ENCODE measurements at places on chromosomes 12 and 14. TPM values are rescaled to one million over a fixed set of nuclear protein-coding genes. Genes with fewer than 3 reads are reported as not detected.

GRCh38 chr12:39672976-39673375 lies 53.4 kb upstream of the ABCD2 start:
- no peaks in the 10 kb centered on the region for H3K27me3 ChIP-seq
- H3K4me1 ChIP-seq, result no peaks in the 10 kb centered on the region
- H3K27ac ChIP-seq, result no peak overlapping the region

DNA sequence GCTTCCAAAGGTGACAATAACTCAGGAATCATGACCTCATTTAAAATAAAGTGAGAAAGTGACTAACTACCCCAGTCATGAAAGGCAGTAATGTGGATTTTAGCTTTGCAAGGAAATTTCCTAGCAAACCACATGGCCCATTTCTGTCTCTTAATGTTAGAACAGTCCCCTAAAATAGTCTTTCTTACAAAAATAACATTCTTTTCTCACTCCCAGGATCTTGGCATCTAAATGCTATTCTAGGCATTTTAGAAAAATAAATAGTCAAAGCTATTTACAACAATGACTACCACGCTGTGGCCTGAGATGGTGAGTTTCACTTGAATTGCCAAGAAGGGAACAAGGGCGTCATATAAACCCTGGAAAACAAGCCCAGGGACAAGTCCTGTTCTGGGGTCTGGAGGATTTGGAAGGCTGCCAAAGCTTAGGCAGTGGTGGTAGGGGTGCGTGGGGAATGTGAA lies 101.2 kb upstream of the CCDC175 start:
- no peak overlapping the region for H3K27ac ChIP-seq
- no peaks in the 10 kb centered on the region for H3K36me3 ChIP-seq
- H3K4me1 ChIP-seq, result no peaks in the 10 kb centered on the region
- H3K27me3 ChIP-seq, result no peaks in the 10 kb centered on the region
- no peak overlapping the region for H3K4me3 ChIP-seq

DNA sequence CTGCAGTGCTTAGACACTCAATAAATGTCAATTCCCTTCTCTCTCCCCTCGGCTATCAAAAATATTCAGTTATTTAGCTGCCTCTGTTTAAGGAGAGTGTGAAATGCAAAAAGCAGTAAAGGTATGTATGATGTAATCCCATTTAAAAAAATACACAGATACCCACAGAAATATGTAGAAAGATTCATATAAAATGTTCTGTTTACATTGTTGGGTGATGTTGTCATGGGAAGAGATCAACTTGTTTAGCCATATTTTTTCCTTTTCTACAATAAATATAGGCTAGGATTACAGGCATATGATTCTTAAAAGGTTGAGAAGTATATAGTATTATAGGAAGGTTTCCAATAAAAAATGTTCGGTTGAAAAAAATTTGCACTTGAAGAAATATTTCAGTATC lies 7.8 kb downstream of the PPP2R3C start:
- peaks cover 43% of the 10 kb centered on the region for H3K36me3 ChIP-seq
- no peaks in the 10 kb centered on the region for H3K4me1 ChIP-seq
- H3K27me3 ChIP-seq, result no peaks in the 10 kb centered on the region
- H3K27ac ChIP-seq, result no peak overlapping the region
- peak overlapping the region; percentile 41 for H3K4me3 ChIP-seq
- DNase-seq, result no peak

GRCh38 chr14:36935976-36936678 lies 236.3 kb downstream of the SLC25A21 start:
- no peak overlapping the region for H3K27ac ChIP-seq
- H3K27me3 ChIP-seq, result no peaks in the 10 kb centered on the region
- DNase-seq, result no peak
- no peak overlapping the region for H3K4me3 ChIP-seq
- no peaks in the 10 kb centered on the region for H3K36me3 ChIP-seq

GRCh38 chr12:58443981-58444371 lies 476.3 kb downstream of the LRIG3 start:
- no peak overlapping the region for H3K27ac ChIP-seq
- H3K4me1 ChIP-seq, result peaks cover 5% of the 10 kb centered on the region
- H3K4me3 ChIP-seq, result no peak overlapping the region
- no peaks in the 10 kb centered on the region for H3K27me3 ChIP-seq
- H3K36me3 ChIP-seq, result no peaks in the 10 kb centered on the region

GRCh38 chr12:113474635-113475436 lies 3.2 kb upstream of the LHX5 start:
- no peaks in the 10 kb centered on the region for H3K36me3 ChIP-seq
- H3K27ac ChIP-seq, result no peak overlapping the region
- DNase-seq, result peak; percentile 65
- H3K4me3 ChIP-seq, result no peak overlapping the region
- peaks cover 98% of the 10 kb centered on the region for H3K27me3 ChIP-seq

DNA sequence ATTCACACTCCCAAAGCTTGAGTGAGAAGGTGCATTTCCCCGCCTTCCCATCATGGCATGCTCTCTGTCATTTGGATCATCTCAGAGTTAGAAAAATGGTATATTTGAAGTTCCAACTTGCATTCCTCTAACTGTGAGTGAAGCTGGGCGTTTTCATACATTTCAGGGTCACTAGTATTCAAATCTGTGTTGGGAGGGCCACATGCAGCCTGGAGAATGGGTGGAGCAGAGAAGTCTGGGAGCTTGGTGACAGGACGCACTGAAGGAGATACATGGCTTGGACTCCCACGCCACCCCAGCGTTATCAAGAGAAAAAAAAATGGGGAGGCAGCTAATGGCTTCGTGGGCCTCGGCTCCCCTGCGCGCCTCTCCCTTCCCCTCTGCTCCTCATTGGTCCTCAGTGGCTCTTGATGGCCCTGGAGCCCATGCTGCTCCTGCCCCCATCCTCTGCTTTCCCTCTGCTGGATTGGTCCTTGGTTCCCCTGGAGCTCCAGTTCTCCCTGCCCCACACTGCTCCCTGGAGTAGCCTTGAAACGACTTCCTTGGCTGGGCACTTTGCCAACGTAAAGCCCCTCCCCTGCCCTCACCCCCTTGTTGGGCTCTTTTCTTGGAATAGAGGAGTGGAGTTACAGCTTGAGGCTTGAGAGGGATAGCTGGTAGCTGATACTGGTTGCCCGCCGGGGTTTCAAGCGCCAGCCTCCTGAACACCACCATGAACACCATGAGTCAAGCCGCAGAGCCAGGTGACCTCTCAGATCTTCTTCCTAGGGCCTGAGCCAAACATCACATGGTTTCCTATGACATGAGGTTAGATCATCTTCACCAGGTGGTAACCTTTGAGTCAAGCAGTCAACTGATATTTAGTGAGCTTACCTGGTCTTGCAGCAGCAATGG lies 139.6 kb downstream of the PRKCH start:
- no peak for DNase-seq
- H3K27me3 ChIP-seq, result no peaks in the 10 kb centered on the region

DNA sequence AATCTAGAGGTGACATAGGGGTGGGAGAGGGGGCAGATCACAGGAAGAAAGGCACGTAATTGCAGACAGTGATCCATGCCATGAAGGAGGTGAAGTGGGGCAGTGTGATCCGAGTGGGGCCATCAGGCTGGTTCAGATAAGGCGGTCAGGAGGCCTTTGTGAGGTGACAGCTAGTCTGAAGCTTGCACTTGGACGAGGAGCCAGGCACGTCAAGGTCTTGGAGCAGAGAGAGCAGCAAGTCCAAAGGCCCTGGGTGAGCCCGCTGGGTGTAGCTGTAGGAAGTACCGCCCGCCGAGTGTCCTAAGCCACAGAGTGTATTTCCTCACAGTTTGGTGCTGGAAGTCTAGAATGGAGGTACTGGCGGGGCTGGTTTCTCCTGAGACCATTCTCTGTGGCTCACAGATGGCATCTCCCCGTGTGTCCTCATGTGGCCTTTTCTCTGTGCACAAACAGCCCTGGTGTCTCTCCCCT lies 23.6 kb downstream of the RHOF start:
- H3K27me3 ChIP-seq, result no peaks in the 10 kb centered on the region
- H3K4me1 ChIP-seq, result peaks cover 4% of the 10 kb centered on the region
- no peak overlapping the region for H3K27ac ChIP-seq
- DNase-seq, result no peak

GRCh38 chr12:48157889-48158370 lies 615 bp upstream of the ASB8 start:
- peak overlapping the region; percentile 95 for H3K4me3 ChIP-seq
- no peaks in the 10 kb centered on the region for H3K4me1 ChIP-seq
- peaks cover 13% of the 10 kb centered on the region for H3K27me3 ChIP-seq
- H3K36me3 ChIP-seq, result peaks cover 3% of the 10 kb centered on the region
- no peak overlapping the region for H3K27ac ChIP-seq

- DNase-seq, result no peak
- H3K4me1 ChIP-seq, result peaks cover 7% of the 10 kb centered on the region
- no peak overlapping the region for H3K4me3 ChIP-seq
- no peak overlapping the region for H3K27ac ChIP-seq
These were observed 141.0 kb upstream of the RMST start for GRCh38 chr12:97321621-97322020.

- no peak overlapping the region for H3K27ac ChIP-seq
- peak; percentile 59 for DNase-seq
- H3K4me1 ChIP-seq, result no peaks in the 10 kb centered on the region
- H3K36me3 ChIP-seq, result no peaks in the 10 kb centered on the region
- no peak overlapping the region for H3K4me3 ChIP-seq
These were observed 56.4 kb upstream of the RNU6-8 start for GRCh38 chr14:32259368-32260013.

GRCh38 chr12:32178341-32179010 lies 71.8 kb downstream of the BICD1 start:
- no peaks in the 10 kb centered on the region for H3K4me1 ChIP-seq
- peak overlapping the region; percentile 16 for H3K27ac ChIP-seq
- peak; percentile 56 for DNase-seq
- H3K27me3 ChIP-seq, result no peaks in the 10 kb centered on the region
- H3K4me3 ChIP-seq, result no peak overlapping the region

DNA sequence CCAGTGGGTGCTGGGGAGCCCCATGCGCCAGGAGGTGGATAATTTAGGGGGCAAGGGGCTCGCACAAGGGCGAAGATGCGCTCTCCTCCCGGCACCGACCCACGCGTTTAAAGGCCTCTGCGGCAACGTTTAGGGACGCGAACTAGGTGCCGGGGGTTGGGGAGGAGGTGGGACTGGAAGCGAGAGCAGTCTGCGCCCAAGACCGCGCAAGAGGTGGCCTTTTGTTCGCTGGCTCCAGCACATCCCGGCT lies 1.3 kb downstream of the SLC38A1 start:
- H3K27ac ChIP-seq, result peak overlapping the region; percentile 93
- no peak for DNase-seq
- H3K4me1 ChIP-seq, result peaks cover 6% of the 10 kb centered on the region
- H3K27me3 ChIP-seq, result no peaks in the 10 kb centered on the region
- H3K36me3 ChIP-seq, result no peaks in the 10 kb centered on the region

Gene RAB5B
- total RNA-seq, result 92.7 TPM

Gene KRT73
- total RNA-seq, result not detected

Gene RNASE7
- not detected for total RNA-seq

Gene RTN1
- 5.5 TPM for total RNA-seq

Gene TOMM20L
- not detected for total RNA-seq

Gene CLEC1A
- not detected for total RNA-seq

Gene STAC3
- total RNA-seq, result 8.8 TPM

Gene TAS2R8
- not detected for total RNA-seq

All from endodermal cell (in vitro differentiated cells).